ENCODE measurements at places on chromosomes 13 and 19.

GRCh38 chr19:42285541-42285941, 16.4 kb upstream of the PRR19 start:
- no peak for DNase-seq

GRCh38 chr19:46221152-46221551, 8.4 kb upstream of the IGFL1 start:
- DNase-seq: no peak

- no peak for DNase-seq
These were observed 147.0 kb downstream of the DCT start for GRCh38 chr13:94332359-94333096.

DNA sequence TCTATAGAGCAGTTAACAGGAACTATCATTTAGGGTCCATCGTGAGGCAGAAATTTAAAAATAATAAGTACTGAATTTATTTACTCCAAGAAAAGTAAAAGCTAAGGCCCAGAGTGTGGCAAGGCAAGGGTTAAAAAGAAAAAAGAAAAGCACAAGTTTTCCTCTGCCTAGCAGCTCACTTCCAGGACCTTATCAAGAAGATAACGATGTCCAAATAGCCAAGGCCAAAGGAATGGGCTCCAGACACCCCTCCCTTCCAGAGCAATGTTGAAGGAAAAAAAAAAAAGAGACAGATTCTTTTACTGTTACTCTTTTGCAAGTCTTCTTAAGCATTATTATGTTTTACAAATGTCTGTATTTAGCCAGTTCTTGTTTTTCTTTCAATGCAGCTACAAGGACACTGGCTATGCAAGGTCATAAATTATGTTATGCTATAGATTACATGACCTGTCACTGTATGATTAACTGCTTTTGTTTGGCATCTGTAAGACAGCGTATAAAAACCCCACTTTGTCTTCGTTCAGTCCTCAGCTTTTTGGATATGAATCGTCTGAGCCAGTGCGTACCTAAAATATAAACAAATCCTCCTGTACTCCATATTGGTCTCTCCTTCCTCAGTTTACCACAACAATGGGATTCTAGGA, 2.9 kb upstream of the ZNF700 start:
- DNase-seq: no peak

All from stimulated activated CD4-positive, alpha-beta T cell treated with anti-CD3 and anti-CD28 coated beads, Interleukin-4, amount 100 ng/mL, for 24 hours (primary cell).